ENCODE measurements at places on chromosomes 12 and 14.

DNA sequence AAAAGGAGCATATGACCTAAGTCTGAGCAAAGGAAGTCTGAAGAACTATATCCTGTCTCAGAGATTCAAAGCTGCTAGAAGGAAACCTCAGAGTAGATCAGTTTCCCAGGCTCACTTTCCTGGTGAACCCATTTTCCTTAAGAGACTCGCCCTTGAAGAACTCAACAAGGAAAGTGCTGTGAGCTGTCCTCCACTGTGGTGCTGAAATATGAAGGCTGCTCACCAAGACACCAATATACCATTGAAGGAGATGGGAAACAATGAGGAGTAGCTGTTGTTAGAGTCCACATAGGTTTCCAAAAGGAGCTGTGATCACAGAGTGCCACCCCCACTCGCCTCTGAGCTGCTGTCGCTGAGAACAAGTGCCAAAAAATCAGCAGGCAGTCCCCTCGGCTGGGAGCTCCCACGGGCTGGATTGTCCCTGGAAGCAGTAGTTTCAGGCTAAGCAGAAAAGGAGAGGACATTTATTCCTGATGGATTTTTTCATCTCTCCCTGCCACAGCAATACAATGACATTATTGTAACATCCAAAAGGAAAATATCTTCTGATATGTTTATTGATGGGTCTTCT is 282.1 kb downstream of the RPS29 start:
- no peak for DNase-seq

DNA sequence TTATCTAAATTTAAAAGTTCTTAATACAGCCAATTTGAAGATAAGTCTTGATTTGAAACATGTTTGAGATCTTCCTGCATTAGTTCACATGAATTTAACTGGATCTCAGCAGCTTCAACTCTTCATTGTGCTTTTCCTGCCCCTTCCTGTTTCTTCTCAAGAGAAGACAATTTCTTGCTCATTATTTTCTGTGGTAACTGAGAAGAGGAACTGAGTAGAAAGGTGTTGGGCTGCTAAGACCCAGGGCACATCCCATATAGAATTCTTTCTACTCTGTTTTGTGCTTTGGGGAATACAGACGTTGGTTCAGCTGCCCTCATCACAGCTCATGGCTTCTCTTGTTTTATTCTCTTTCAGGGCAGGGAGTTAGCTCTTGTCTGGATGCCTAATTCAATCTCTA is 110.2 kb downstream of the SNAPC1 start:
- no peak for DNase-seq

DNA sequence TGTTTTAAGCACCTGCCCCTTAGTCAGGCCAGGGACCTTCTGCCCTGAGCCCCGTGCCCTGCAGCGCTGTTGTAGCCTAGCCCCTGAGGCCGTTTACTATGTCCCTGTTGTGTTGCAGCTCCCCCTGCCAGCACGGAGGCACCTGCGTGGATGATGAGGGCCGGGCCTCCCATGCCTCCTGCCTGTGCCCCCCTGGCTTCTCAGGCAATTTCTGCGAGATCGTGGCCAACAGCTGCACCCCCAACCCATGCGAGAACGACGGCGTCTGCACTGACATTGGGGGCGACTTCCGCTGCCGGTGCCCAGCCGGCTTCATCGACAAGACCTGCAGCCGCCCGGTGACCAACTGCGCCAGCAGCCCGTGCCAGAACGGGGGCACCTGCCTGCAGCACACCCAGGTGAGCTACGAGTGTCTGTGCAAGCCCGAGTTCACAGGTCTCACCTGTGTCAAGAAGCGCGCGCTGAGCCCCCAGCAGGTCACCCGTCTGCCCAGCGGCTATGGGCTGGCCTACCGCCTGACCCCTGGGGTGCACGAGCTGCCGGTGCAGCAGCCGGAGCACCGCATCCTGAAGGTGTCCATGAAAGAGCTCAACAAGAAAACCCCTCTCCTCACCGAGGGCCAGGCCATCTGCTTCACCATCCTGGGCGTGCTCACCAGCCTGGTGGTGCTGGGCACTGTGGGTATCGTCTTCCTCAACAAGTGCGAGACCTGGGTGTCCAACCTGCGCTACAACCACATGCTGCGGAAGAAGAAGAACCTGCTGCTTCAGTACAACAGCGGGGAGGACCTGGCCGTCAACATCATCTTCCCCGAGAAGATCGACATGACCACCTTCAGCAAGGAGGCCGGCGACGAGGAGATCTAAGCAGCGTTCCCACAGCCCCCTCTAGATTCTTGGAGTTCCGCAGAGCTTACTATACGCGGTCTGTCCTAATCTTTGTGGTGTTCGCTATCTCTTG is 7.6 kb downstream of the DLK1 start:
- DNase-seq = peak; percentile 50

- DNase-seq = no peak
Observed at GRCh38 chr14:74547331-74547927, 53.9 kb downstream of the ISCA2 start.

DNA sequence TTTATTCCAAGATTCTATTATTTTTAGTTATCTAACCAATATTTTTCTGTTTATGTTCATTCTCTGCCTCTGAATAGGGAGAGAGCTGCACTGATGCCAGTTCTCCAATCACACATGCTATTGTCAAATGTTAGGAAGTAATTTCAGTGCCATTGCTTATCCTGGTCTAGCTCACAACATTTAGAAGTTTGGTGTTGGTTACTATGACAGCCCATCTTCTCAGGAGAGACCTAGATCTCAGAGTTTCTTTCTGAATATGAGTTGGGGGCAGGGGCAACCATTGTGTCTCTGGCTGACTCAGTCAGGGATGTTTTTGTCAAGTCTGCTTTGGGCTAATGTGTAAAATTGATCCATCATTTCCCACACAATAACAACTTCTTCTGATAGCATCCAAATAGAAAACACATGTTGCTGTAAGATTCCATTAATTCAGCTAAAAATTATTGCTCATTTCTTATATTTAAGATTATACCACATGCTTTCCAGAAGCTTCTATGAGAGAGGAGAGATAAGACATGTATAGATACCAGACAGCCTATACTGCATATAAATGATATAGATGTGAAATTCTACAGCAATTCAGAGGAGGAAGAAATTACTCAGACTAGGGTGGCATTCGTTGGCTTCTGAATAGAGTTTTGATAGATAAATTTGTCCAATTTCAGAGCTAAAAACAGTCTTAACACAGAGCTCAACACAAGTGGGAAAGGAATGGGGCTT is 64.8 kb downstream of the DACT1 start:
- no peak for DNase-seq

DNA sequence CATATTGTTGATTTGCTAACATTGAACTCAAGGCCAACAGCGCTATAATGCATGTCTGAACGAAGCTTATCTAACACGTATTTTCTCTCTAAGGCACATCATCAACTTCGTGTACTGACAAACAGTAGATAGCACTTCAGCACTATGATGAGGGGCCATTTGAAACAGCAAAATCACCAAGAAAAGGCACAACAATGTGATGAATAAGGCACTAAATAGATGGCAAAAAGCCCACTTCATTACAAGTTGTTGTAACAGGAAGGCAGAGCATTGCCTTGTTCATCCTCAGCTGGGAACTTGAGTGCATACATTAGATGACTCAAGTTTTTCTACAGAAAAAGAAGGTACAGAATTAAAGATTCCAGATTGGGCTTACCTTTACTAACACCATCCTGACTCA is 75.2 kb downstream of the LIN7A start:
- DNase-seq = no peak
